ENCODE measurements at places on chromosomes 12 and 14.

DNA sequence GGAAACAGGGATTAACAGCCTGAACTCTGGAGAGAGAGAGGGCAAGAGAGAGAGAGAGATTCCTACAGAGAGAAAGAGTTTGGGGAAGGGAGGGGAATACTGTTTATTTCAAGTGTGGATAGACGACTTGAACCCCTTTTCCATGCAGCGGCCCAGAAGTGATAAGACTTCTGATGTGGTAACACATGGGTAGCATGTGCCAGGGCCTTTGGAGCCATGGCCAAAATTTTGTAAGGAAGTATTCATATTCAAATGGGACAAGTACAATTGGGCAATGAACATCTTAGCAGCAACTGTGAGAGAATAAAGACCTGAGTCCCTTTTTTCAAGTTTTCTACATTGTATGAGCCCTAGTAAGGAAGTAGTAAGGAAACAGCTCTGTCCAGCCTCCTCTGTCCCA is 42.4 kb upstream of the CCDC196 start:
- DNase-seq = no peak

DNA sequence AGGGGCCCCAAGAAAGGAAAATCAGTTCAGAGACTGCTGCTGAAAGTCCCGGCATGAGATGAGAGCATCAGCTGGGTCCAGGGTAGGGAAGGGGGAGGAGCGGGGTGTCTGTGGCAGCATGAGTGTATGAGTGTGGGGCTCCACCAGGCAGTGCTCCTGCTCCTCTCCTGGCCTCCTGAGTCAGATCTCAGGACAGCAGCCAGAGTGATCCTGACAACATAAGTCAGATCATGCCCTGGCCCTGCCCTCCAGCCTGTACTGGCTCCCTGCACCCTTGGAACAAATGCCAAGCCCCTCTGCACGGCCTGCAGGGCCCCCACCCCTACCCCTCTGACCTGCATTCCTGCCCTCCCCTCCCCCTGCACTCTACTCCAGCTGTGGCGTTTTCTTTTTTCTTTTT is 24.2 kb upstream of the LRP1-AS start:
- no peak for DNase-seq

DNA sequence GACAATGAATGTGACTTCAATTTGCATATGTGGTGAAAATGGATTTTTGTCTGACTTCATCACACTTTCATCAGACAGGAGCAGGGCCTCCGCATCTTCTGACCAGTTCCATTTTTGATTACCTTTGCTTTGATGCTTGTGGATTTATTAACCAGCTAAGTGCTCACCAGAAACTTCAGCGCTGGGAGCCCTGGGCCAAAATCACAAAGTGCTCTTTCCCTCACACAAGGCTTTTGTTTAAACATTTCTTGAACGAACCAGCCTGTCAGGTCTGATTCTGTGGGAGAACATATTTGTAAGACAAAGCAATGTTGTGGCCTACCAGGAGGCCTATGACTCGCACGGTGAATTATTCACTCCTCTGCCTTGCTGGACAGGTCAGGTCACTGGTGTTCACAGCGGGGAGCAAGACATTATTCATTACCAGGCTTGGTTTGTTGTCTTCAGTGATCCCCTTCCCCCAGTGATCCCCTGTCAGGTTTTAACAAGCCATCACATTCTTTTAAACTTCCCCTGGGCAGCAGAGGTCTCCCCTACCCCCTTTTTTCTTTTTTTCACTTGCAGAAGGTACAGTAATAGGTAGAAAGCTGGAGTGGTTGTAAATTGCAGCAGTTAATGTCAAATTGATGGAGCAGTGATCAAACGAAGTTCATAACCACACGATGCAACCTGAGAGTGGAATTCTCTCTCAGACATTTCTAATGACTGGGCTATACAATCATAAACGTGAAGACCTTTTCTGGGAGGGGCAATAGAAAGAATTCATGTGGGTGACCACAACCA is 167.5 kb upstream of the PRICKLE1 start:
- no peak for DNase-seq

DNA sequence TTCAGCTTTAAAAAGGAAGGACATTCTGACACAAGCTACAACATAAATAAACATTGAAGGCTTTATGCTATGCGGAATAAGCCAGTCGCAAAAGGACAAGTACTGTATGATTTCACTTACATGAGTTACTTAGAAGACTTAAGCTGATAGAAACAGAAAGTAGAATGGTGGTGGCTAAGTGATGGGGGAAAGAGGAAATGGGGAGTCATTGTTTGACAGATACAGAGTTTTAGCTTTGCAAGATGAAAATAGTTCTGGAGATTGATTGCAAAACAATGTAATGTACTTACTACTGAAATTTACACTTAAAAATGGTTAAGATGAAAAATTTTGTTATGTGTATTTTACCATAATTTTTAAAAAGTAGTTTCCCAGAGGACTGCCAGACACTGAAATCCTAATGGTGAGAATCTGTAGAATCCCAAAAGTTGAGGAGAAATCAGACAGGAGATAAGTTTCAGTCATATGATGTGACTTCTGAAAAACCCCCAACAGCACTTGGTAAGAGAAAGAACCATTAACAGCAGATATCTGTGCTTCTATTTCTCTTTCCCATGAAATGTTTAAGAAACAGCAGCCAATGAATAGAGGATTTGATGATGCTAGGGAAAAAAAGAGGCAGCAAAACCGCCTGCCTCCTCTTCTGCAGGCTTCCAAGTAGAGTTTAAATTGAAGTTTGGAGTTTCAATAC is 16.6 kb upstream of the CLEC2A start:
- no peak for DNase-seq

DNA sequence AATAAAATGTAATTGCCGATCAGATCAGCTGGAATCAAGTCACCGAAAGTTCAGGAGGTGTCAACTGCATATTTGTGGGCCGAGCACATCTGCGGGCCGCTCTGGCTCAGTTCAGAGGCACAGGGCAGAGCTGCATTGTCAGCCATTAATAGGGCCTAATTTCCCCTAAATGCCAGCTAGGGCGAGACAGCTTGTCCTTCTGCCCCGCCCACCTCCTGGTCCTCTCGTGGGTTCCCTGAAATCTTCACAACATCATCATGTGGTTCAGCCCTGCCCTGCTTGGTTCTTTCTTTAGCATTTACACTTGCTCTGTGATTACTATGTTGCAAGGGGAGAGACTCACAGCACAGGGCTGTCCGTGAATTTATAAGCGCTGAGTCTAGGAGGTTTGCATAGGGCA is 148.9 kb downstream of the CHST11 start:
- DNase-seq = no peak

Measured in stimulated activated CD8-positive, alpha-beta memory T cell treated with anti-CD3 and anti-CD28 coated beads, Interleukin-15, amount 100 ng/mL, for 24 hours (primary cell).